ENCODE measurements at places on chromosomes 4 and X.

- DNase-seq = no peak
Measured at GRCh38 chr4:29549342-29549741, 1170.8 kb upstream of the PCDH7 start.

DNA sequence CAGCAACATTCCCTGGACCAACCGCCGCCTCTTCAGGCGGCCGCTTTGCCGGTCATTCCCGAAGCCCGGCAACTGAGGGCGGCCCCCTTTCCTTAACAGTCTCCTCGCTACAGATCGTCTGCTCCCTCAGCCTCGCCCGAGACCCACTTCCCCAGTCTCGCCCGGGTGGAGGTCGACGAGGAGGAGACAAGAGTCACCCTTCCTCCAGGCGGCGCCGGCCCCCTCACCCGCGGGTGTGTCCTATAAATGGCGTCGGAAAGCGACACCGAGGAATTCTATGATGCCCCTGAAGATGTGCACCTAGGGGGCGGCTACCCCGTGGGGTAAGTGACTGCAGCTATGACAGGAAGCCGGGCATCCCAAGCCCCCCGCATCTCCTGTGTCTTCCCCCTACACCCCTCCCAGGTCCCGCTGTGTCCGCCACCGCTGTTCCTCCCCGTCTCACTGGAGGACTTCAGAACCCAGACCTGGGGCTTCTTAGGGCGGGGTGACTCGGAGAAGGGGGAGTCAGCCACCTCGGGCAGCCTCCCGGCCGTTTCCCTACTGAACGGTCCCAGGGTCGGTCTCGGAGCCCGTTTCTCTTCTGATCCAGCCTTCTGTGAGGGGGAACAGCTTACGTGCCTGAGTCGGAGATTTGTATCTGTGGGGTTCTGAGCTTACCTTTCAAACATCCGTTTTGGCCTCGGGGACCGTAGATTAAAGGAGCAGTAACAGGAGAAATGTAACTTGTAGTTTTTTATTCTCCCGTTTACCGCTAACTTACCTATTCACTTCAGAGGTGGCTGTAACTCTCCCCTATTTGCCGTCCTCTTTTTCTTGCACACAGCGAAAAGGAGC, 570 bp downstream of the WDR44 start:
- no peak for DNase-seq

DNA sequence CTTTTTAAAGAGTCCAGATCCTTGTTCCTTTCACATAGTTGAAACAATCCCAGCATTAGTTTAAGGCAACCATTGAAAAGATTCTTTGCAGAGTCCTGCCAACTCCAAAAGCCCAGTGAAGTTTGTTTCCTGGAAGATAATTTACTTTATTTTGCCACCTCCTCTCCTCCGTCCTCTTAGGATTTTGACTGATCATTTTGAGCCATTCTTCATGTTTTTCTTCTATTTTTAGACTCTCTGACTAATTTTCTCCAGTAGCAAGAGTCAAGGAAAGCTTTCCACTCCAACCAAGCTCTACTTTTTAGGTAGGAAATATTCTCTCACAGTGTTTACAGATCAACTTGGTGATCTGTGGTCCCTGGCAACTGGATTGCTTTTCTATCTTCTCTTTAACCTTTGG, 10.3 kb downstream of the NCBP2L start:
- no peak for DNase-seq

- no peak for DNase-seq
Measured at GRCh38 chrX:53337101-53337500, 55.7 kb upstream of the IQSEC2 start.

GRCh38 chr4:20444599-20445337, 193.1 kb downstream of the SLIT2 start:
- no peak for DNase-seq

DNA sequence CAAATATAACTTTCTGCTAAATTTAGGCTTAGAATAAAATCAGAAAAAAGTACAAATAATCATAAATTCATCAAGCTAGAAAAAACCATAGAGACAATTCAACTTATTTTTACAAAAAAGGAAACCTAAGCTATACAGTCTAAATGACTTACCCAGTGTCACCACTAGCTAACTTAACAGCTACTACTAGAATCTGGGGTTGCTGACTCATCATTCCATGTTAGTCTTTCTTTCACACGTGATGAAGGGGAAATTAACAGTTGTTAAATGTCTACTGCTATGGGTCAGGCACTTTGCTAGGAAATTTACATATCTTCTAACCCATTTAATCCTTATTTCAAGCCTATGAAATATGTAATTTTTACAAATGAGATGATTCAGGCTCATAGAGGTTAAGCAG, 349.3 kb upstream of the GALNT7 start:
- no peak for DNase-seq

- DNase-seq = no peak
Measured at GRCh38 chrX:67692246-67692645, 148.4 kb downstream of the AR start.

DNA sequence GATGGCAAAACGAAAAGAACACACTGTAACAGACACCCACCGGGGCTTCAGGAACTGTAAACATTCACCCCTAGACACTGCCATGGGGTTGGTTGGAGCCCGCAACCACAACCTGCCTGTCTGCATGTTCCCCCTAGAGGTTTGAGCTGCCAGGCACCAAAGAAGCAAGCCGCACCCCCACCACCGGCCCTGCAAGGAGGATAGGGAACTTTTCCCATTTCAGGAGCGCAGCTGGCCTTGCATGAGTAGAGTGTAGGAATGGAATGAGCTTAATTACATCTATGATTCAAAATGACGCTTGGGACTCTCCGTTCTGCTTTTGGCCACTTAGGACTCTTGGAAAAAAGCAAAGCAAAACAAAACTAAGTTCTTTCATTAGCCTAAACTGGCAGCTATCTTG, 243.6 kb upstream of the CTSO start:
- DNase-seq = no peak

GRCh38 chr4:56689201-56689969, 8.3 kb upstream of the HOPX start:
- no peak for DNase-seq

DNA sequence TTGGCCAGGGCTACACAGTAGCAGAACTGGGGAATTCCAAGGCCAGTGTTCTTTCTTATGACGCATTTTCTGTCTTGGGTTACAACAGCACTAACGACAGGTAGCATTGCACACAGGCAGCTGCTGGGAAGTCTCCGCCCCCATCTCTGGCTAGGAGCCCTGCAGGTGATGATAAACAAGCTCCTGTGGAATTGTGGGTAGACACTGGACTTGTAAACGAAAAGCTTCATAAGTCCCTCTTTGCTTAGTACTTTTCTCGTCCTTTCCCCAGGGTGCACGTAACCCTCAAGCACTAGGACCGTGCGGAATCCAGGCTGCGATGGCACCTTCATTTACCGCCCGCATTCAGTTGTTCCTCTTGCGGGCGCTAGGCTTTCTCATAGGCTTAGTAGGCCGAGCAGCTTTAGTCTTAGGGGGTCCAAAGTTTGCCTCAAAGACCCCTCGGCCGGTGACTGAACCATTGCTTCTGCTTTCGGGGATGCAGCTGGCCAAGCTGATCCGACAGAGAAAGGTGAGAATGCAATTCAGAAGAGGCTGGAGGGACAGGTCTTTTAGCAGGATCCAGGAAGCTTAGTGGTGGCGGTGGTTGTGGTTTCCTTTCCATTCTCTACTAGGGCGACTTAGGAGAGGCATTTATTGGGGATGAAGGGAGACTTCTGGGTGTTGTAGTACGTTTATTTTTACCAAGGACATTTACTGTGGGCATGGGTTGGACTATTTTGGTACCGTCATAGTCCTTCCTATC, at the start of gene FAAH2:
Gene FAAH2 (plus strand): TSS at position 200 of the 745 bp plus-strand sequence. CDS start 120 bp downstream, at position 320.
- no peak for DNase-seq

DNA sequence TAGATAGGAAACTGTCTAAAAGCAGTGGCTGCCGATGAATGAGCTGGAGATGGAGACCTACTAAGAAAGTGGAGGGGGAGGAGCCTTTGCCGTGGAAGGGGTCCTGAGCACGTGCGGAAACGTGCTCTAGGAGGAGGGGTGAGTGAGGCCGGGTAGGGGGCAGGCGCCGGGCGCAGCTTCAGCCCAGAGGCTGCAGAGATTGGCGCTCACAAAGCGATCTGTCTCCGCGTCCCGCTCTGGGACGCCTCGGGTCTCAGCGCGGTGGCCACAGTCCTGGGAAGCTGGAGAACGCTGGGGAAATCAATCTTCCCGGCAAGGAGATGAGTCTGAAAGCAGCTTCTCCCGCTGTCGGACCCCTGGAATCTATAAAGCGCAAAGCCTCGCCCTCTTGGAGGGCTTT, 444 bp upstream of the ARHGAP6 start:
- no peak for DNase-seq

GRCh38 chrX:71095981-71096759, 519 bp downstream of the FOXO4 start:
- peak; percentile 48 for DNase-seq

DNA sequence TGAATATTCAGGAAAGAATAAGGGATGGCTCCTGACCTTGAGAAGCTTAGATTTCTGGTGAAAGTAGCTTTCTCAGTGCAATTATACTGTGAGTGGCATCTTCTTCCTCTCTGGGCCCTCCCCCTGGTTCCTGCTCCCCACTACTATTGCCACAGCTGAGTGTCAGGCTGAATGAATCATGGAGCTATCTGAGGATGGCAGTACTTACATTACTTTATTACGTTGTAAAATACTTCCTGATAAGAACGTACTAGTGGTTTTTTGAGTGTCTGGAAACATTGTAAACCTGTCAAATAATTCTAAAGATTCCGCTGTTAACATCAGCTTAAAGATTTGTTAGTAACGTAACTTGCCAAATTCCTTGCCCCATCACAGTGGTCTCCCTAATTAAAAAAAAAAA, 36.2 kb downstream of the ARHGAP10 start:
- no peak for DNase-seq

DNA sequence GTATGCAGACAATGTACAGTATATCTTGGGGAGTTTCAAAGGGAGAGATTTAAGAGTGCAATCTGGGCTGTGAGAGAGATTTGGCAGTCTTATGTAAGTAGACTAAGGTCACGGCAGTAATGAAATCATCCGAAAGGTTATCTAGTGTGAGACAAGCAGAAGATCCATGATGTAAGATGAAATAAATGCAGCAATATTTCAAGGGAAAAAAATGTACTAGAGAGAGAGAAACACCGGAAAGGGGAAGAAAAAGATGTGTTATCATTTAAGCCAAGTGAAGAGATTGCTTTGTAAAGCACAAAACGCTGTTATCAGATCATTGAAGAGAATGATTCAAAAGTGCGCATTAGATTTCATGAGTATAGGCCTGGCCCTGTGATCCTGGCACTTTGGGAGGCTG, 88.4 kb upstream of the GUCY1A1 start:
- DNase-seq = no peak

DNA sequence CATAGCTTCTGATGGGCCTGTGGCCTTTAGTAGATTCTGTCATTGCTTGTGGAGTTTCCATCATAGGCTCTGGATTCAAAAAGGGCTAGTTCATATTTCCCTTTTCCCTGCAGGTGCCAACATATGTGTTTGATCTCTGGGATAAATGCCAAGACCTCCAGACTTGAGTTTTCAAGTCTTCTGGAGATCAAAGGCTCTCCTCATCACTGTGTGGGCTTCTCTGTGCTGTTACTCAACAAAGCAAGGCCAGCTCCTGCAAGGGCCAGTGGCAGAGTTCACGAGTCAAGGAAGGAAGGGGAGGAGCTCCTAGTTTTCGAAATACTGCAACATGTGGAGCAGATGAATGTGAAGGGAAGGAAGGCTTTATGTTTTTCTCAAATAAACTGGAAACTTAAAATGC, 62.7 kb upstream of the SCML1 start:
- no peak for DNase-seq

GRCh38 chr4:129064717-129065116, 28.6 kb downstream of the SCLT1 start:
- DNase-seq = no peak

GRCh38 chrX:103817502-103817901, 14.6 kb downstream of the RAB9B start:
- DNase-seq = no peak

DNA sequence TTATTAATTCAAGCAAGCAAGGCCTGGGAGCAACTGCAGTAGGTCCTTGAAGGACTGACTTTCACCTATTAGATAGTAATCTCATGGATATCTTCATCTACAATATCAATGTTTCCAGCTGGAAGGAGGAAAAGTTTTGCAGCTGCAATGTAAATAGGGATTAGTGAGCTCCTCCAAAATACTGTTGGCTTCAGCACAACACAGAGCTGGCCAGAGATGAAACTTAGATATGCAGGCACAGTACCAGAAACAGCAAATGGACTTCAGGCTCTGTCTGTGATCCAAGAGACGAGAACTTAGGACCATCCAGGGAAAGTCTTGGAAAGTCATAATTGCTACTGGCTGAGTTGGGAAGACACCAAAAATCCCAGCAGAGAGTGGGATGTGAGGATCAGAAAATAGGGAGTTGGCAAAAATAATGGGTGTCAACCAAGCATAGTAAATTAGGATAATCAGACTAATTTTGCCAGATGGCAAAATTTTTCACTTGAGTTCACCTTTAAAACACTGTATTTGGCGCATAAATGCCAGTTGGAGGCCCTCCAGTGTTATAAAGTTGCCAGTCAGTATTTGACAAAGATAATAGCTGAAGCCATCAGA, 57.5 kb downstream of the PARM1 start:
- no peak for DNase-seq

DNA sequence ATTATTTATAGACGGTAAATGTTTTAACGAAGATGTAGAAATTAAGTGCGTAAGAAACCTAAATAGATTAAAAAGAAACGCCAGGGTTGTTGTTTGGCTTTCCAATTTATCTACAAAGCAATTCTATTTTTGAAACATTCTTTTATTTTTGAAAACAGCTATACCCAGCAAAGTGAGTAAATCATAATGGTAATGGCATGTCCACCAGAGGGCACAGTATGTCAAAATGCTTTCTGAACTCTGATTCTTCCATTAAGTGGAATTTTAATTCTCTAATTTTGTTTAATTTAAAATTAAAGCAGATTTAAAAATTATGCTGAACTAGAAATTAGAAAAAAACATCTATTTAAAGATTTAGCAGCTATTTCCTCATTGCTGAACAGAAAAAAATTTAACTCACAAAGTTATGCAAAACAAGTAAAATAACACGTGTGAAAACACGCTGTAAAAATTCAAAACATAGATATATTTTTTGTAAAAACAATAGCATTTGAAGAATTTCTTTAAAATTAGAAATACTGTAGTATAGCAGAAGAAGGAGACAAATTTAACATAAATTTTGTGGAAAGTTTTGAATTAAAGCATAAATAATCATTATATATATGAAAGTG, 26.5 kb downstream of the RASSF6 start:
- DNase-seq = no peak
